ENCODE measurements at places on chromosomes 12 and 14.

GRCh38 chr14:73392329-73393257 lies 65.8 kb downstream of the NUMB start:
- DNase-seq: no peak

GRCh38 chr12:3872800-3873636 lies at the start of gene PARP11:
TSS of gene PARP11 (minus strand) at chr12:3873399. CDS start at chr12:3873229, 170 bp downstream.
- peak; percentile 81 for DNase-seq

DNA sequence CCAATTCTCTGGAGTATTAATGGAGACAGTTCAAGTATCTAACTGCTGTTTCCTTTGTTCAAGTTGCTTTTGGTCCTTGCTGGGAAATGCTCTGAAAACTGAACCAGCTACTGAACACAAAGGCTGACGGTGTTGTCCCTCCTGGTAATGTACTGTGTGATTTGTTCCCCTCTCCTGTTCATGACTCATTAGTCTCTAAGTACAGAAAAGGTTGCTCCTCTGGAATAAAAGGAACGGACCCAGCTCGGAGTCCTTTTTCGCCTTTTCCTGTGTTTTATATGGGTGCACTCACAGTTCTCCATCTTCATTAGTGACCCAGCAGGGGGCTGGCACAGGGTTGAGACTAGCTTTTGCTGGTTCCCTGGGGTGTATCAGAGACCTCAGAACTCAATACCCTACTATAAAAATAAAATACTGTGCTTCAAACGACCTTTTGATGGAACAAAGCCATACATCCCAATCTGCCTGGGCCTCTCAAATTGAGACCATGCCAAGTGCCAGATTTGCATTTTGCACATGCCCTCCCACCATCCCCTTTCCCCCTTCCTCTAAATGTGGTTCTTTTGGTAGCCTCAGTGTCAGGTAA lies 269.7 kb downstream of the RAD51B start:
- DNase-seq: peak; percentile 30

DNA sequence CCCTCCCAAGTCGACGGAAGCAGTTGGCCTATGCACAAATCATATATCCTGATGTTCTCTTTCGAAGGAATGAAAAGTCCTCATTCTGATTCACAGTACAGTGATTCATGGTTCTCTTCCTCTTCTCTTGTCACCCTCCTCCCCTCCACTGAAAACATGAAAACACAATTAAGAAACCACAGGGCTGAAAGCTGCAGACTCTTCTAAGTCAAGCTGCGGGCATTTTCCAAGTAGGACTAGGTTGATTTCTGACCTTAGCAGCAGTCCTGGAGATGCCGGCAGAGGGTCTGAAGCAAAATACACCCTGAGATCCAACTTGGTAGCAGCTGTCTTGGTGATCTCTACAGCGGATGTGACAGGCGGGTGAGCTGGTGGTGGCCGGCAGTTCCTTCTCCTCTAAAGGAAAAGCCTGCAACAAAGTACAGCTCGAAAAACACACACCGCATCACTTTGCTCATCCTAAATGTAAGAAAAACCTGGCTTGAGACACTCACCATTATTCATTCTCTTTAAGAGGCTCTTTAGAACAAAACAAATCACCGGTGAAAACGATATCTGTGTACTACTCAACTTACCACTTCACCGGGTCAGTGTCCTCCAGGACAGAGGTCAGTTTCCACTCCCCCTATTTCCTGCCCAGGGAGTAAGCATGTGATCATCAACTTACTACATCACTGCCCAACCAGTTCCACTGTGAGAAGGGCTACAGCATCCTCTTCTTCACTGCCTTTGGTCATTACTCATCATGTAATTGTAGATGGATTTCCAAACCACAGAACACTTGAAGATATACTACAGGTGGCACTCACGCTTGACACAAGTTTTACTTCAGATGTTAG lies 6.0 kb downstream of the TMCC3 start:
- DNase-seq: peak; percentile 62

- DNase-seq: no peak
Measured at GRCh38 chr12:3045494-3045893, 31.7 kb upstream of the TSPAN9 start.

GRCh38 chr12:47939009-47939601 lies 24.3 kb upstream of the TMEM106C start:
- peak; percentile 11 for DNase-seq

All from NCI-H510A treated with DMSO at 0.1 percent for 48 hours (cell line).